ENCODE measurements at places on chromosomes 4 and X. TPM values are rescaled to one million over a fixed set of nuclear protein-coding genes. Genes with fewer than 3 reads are reported as not detected.

TKTL1 gene
- total RNA-seq: 0.24 TPM

LANCL3 gene
- 0.84 TPM for total RNA-seq

NCBP2L gene
- not detected for total RNA-seq

STPG2 gene
- 0.33 TPM for total RNA-seq

PDGFC gene
- total RNA-seq: 45.6 TPM

UTP3 gene
- 25.0 TPM for total RNA-seq

All from aorta (tissue), 5 donors.